GM23338 (cell line): ENCODE measurements at places on chromosomes 5 and 9. TPM values are rescaled to one million over a fixed set of nuclear protein-coding genes. Genes with fewer than 3 reads are reported as not detected.

DNA sequence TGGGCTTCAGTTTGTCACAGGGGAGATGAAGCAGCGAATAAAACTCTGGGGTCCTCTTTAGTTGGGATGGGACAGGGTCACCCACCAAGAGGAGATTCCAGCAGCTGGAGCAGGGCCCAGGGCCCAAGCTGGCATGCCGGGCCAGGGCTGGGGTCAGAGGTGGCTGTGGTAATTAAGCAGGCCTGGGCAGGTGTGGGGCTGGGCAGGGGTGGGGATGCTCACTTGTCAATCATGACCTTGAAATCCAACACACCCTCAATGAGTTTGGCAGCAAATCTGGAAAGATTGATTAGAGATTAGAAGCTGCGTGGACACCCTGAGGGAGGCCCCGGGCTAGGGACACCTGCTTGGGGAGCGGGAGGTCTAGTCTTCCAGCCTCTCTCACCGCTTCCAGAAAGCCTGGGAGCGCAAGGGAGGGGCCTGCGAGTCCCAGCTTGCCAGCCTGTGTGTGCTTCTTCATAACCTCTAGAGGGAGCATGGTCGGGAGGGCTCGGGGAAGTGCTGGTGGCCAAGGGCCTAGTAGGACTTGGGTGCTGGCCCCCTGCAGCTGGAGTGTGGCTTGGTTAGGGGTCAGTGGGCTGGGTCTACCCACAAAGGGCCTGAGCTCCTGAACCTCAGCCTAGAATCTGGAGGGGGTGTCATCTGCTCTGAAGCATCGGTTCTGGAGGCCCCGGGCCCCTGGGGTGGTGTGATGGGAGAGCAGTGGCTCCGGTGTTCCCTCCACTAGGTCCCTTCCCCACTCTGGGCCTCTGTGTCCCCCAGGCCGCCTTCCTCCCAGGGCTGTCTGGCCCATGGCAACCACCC, 7.6 kb downstream of the CRAT start:
- peak; percentile 91 for DNase-seq

DNA sequence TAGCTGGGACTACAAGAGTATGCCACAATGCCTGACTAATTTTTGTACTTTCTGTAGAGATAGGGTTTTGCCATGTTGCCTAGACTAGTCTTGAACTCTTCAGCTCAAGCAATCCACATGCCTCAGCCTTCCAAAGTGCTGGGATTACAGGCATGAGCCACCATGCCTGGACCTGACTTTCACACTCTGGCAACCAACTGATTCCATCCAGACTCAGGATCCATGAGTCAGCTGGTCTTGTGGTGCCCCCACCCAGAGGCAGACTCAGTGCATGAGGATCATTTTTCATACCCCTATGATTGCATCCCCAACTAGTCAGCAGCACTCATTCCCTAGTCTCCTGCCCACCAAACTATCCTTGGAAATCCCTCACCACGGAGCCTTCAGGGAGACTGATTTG, 375.9 kb downstream of the ANXA1 start:
- DNase-seq, result no peak

GRCh38 chr5:98248949-98249348, 524.5 kb upstream of the RGMB start:
- DNase-seq, result no peak

DNA sequence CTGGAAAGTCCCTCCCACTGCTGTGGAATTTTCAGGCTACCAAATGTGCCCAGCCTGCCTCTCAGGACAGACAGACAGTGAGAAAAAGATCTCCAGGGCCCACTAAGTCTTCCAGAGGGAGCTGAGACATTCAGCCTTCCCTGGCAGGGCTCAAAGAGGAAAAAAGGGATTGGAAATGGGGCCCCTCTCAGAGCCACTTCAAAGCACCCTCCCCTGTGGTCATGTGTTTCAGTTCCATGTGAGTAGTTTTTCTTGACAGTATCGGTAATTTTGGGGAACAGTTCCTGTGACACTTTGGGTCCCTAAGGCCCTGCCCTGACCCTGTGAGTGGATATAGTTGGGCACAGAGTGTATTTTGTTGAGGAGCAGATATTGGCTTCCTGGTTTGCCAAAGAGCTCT, 25.0 kb downstream of the LARP1 start:
- no peak for DNase-seq

DNA sequence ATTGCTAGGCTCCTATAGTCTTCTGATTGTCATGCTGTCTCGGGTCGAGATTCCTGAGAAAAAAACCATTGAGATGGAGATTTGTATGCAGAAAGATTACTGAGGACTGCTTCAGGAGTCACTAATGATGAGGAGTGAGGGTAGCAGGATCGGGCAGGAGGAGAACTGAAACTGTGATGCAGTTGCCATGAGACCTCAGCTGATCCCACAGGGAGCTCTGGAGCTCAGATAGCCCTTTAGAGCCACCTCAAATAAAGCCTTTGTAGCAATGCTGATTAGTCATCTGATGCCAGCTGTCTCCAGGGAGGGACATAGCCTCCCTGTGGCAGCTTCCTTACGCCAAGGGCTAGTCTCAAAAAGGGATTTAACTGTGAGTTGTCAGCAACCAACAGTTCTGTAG, 256.9 kb downstream of the DMAC1 start:
- DNase-seq, result peak; percentile 44

GRCh38 chr5:38249301-38249700, 9.1 kb upstream of the EGFLAM start:
- no peak for DNase-seq

- DNase-seq, result peak; percentile 93
Measured at GRCh38 chr5:170791325-170791954, 7.9 kb downstream of the GABRP start.

DNA sequence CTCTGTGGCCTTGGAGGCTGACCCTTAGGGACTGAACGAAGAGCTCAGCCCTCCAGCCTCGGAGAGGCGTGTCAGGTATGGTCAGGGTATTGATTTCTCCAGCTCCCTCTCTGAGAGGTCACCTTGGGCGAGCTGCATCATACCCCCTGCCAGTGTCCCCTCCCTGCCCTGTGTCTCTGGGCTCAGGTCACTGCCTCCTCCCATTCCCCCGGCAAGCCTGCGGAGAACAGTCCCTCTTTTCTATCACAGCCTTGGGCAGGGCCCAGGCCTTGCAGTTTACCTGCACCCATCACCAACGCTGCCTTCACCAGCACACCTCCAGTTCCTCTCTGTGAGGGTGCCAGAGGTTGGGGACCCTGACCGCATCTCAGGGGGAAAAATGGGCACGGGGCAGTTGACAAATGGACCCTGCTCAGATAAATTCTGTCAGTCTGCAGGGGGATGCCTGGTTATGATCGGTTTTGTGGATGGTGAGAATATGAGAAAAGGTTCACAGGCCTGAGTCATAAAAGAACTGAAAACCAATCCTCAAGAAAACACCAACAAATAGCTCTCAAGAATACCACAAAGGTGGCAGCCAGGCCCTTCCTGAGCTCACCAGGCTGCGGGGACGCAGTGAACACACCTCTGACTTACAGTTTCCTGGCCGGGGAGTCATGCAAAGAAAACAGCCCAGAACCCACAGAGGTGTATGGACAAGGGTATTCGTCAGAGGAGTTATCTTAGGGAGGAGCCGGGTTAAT, 24.7 kb upstream of the RXRA start:
- no peak for DNase-seq

DNA sequence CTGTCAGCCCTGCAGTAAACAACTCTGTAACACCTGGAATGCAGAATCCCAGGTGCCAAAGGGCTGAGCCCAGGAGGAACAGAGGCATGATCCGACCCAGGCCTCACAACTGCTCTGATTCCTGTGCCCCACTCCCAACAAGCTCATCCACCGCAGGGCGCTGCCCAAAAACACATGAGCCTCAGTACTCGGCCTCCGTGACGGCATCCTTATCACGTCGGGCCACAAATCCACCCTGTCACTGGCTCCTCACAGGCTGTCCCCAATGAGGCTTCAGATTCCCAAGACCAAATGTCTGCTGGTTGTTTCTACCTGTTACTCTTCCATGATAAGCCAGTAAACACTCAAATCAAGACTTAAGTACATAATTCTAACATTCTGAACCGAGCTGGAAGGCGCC, 15.2 kb downstream of the QSOX2 start:
- DNase-seq, result no peak

DNA sequence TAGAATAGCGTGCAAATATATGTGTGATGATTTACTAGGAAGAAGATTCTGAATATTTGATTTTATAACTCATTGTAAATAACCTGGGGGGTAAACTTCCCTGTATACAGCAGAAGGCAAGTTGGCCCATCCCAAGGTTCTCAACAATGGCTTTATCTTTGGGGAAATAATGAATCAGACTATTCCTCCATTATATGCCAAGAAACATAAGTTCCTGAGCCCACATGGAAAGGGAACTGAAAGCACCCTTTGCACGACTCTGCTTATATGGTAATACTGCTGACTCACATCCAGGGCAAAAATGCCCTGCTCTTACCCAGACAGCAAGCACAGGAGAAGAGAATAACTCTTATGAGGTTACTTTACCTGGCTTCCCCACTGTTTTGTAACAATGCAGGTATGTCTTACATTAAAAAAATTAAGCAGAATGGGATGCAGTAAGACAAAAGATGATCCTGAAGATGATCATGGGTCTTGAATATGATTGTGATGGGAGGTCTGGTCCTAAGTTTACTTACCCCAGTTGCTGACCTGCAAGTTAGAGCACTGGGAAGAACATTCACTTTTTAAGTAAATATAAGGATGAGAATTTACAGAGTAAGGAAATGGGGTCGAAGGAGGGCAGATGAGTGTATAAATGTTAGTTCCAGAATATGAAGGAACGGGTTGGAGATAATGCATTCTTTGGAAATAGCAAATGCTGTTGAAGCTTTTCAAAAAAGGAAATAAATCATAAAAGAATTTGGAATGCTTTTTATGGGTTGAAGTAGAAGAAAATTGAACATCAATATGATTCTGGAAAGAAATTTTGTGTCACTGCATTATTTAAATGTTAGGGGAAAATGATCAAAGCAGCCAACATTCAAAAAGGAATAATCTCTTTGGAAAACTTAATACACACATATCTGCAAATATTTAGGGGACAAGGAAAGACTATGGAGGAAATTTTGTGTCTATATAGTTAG, 428.4 kb upstream of the MPDZ start:
- no peak for DNase-seq

DNA sequence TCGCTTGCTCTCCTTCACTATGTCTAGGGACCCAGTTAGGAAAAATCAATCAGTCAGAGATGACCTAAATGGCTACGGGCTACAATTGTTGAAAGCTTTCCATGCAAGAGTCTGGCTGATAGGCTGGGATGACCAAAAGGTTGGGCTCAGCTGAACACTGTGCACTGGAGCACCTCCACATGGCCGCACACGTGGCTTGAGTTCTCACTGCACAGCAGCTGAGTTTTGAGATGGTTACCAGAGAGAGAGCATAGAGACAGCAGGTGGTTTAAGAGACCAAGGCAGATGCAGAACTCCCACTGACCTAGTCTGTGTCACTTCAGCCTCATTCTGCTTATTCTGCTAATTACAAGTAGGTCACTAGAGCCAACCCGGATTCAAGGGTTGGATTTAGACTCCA, 2354.8 kb upstream of the C9orf72 start:
- DNase-seq, result no peak

- DNase-seq, result peak; percentile 51
Measured at GRCh38 chr5:68898951-68899471, 194.8 kb upstream of the SLC30A5 start.

DNA sequence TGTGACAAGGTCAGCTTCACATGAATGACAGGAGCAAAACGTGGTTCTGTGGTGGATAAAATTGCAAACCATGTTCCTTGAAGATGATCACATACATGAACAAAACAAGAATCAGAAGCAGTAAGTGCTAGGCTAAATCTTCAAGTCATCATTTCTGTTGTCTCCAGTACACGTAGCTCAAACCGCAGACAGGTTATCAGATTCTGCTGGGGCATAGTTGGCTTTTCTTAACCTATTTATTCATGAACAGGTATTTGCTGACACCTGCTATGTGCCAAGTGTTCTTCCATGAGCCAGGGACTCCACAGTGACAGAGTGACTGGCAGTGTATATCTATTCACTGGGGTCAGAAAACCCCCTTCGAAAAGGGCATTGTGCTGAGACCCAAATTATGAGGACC, 20.8 kb downstream of the MFAP3 start:
- no peak for DNase-seq

GRCh38 chr9:112140936-112141335, 34.2 kb downstream of the SUSD1 start:
- DNase-seq, result no peak

DNA sequence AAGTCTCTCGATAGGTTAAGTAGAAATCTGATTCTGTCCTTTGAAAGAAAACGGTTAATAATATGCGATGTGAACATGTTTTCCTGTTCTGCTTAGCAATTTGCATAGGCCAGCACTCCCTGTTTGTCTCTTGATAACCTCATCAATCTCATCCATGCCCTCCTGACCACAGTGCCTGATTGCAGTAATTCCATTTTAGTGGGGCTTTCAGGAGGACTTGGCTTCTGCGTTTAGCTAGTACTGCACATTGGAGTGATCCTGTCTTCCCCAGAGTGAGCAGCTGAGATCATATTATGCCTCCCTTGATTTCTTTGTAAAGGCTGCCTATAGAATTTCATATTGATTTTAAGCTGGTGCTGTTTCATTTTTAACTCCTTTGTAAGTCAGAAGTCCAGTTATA, 335.9 kb upstream of the ISL1 start:
- no peak for DNase-seq

- no peak for DNase-seq
Measured at GRCh38 chr5:95446560-95447221, 55.5 kb downstream of the FAM81B start.

GRCh38 chr5:10860645-10861422, 99.8 kb upstream of the DAP start:
- DNase-seq, result no peak

DNA sequence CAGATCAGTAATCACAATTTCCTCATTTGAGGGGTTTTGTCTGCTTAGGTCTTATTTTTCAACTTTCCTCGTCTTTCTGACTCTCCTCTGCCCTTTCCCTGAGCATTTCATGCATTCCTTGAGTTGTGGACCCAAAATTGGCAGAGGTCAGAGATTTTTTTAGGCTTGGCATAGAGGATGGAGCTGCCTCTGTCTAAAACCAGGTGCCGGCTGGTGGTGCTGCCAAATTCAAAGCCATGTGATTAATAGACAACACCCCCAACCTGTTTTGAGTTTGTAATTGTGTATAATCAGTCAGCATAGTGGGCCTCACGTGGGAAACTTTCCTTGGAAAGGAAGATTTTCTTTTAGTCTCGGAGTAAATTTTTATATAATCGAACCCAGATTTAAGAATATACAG, 39.6 kb downstream of the TJP2 start:
- DNase-seq, result no peak

- no peak for DNase-seq
Measured at GRCh38 chr5:152595405-152595804, 190.3 kb upstream of the NMUR2 start.

GRCh38 chr5:10825897-10826644, 65.0 kb upstream of the DAP start:
- peak; percentile 69 for DNase-seq

GRCh38 chr5:74693191-74693590, 8.2 kb downstream of the HEXB start:
- DNase-seq, result no peak

- no peak for DNase-seq
Measured at GRCh38 chr5:29263915-29264351, 1929.6 kb upstream of the CDH6 start.

Gene ANKRD20A1
- 1.4 TPM in 1 of 2 replicates, not detected in the other for total RNA-seq

Gene S100Z
- total RNA-seq, result not detected in 2 replicates

Gene HTR4
- total RNA-seq, result 0.10 TPM in 1 of 2 replicates, not detected in the other

Gene ZSWIM6
- 6.0 and 6.6 TPM in 2 replicates for total RNA-seq

Gene KIAA0825
- 1.7 and 3.1 TPM in 2 replicates for total RNA-seq

Gene ADAMTSL2
- total RNA-seq, result 0.66 and 1.1 TPM in 2 replicates

Gene GLE1
- 19.6 and 22.1 TPM in 2 replicates for total RNA-seq

Gene DCANP1
- total RNA-seq, result not detected in 2 replicates
